ENCODE measurements at places on chromosomes 5 and 9.

- no peak for DNase-seq
Measured at GRCh38 chr5:149635394-149635793, 54.1 kb downstream of the ARHGEF37 start.

- DNase-seq = no peak
Measured at GRCh38 chr5:95081500-95081960, 203.4 kb downstream of the MCTP1 start.

DNA sequence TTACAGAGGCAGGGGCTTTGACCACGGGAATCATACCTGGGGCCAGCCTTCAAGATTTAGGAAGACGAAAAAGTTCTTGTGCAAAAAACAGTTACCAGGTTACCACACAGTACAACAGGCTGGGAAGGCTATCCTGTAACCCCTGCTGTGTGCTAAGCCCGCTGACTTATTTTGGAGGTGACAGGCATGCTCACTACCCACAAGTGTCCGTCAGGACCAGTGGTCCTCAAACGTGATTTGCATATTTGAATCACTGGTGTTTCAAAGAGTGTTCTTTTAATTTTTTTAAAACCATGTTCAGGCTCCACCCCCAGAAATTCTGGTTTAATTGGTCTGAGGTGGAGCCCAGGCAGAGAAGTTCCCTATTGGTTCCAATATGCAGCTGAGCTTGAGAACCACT, 146.6 kb downstream of the TTLL11 start:
- no peak for DNase-seq

GRCh38 chr9:35028341-35028740, 38.8 kb downstream of the DNAJB5 start:
- DNase-seq = no peak

DNA sequence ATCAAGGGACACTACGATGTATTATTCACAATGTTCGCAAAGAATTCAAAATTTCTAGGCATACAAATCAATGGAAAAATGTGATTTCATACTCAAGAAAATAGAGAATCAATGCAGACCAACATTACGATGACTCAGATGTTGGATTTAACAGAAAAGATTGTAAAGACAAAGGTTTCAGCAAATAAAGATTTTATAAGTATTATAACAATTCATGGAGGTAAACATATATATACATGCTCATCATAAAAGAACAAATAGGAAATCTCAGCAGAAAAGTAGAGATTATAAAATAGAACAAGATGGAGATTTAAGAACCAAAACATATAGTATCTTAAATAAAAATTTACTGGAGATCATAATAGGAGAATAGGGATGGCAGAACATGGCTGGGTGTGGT, 93.4 kb upstream of the JAK2 start:
- no peak for DNase-seq

DNA sequence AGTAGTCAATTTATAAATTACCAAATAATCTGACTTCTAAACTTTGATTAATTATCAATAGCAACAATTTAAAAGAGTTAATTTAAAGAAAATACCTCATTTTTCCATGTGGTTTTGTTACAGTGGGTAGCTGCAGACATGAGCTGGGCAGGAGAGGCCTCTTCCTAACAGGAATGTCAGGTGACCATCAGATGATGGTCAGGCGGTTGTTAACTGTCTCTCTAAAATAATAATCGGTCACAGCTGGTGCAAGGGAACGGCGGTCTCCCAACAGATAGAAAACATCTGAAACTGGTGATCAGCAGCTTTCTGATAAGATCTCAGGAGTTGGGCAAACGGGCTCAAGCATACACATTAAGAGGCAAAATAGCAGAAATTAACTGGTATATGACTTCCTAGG, 342.7 kb upstream of the CYLC2 start:
- no peak for DNase-seq

- no peak for DNase-seq
Measured at GRCh38 chr5:54553659-54554207, 36.2 kb downstream of the SNX18 start.

GRCh38 chr5:121296356-121296755, 555.3 kb upstream of the FTMT start:
- DNase-seq = no peak

- DNase-seq = no peak
Measured at GRCh38 chr5:124920909-124921666, 174.6 kb upstream of the ZNF608 start.

DNA sequence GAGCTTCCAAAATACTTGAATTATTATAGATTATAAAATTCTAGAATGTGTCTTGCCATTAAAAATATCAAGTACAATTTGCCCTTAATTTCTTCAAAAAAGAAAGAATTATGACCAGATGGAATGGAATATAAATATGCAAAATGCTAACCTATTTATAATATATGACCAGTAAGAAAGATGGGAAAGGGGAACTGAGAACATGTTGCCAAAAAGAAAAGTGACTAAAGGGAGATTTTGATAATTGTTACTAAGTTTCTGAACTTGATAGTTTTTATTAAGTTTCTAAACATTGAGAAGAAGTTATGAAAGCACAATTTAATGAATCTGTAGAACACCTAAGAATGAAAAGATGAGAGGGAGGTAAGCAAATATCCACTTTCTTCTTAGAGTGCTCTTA, 188.4 kb upstream of the NR4A3 start:
- DNase-seq = no peak

GRCh38 chr5:156387391-156387790, 60.4 kb downstream of the SGCD start:
- DNase-seq = no peak

DNA sequence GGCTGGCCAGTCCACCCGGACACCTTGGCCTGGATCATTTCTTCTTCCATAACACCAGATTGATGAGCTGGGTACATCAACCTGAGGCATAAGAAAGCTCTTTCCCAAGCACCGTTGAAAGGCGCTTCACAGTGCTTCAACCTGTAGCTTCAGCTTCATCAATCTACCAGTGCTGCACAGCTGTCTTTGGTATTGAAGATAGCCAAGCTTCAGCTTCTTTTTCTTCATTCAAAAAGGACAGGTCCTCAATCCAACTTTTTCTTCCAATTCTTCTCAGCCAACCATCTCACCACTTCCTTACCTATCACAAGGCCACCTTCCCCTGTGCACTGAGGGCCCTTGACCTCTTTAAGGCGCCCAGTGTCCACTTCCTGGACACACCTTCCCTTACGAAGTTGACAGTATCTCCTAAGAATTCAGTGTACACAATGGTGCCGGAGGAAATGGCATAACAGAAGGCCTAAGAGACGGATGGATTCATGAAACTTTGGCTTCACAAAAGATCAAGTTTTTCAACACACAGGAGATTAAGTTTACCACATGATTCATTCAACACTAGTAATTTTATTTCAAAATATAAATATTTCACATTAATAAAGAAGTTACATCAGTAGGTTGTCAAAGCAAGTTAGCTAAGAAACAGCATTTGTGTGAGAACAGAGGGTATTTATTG, 1.4 kb upstream of the CTNNAL1 start:
- no peak for DNase-seq

DNA sequence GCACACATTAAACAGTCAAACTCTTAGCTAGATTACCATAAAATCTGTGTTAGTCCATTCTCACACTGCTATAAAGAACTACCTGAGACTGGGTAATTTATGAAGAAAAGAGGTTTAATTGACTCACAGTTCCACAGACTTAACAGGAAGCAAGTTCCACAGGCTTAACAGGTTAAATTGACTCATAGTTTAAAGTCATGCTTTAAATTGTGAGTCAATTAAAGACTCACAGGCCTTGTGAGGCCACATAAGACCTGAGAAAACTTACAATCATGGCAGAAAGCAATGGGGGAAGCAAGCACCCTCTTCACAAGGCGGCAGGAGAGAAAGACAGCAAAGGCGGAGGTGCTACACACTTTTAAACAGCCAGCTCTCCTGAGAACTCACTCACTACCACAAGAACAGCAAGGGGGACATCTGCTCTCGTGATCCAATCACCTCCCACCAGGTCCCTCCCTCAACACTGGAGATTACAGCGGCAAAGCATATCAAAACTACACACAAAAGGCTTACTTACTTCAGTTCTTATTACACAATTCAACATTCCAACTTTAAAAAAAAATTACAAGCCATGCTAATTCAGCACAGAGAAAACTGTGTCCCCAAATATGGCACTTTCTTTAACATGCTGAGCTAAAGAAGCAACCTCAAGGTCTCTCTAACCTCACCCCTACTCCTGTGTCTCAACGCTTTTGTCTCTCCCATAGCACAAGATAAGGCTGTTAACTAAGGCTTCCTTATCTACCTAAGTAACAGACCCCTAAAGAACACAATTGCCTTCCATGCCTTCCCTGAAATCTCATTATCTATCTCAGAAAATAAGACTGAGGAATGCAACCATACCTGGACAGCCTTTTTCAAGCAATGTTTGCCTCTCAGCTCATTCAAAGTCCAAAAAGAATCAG, 805.1 kb downstream of the NR2F1-AS1 start:
- no peak for DNase-seq

DNA sequence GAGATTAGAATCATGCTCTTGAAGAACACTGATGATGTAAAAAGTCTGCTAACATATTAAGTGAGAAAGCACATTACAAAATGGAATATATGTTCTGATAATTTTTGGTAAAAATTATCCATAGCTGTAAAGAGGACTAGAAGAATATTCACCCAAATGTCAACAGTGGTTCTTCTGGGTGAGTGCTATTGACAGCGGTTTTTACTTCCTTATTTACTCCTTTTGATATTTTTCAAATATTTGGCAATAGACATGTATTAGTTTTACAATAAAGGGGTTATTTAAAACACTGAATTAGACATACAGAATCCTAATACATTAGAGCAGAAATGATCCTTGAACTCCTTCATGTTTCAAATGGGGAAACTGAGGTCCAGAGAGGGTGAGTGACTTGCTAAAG, 26.9 kb upstream of the MEGF9 start:
- DNase-seq = no peak

- no peak for DNase-seq
Measured at GRCh38 chr5:52945040-52945439, 44.1 kb upstream of the ITGA2 start.

DNA sequence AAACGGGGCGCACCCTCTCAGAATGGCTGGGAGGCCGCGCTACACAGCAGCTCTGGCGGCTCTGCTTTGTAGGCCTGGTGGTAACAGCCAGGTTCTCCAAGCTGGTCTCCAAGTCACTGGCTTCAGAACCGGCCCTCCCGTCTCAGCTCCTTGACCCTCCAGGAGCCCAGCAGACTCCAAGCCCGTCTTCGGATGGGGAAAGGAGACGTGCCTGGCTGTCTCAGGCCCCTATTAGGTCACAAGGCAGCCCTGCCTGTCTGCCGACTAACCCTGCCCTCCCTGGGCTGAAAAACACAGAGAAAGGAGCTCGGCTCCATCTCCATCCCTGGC, 2.2 kb downstream of the ASB6 start:
- DNase-seq = no peak

- no peak for DNase-seq
Measured at GRCh38 chr9:132166599-132166998, 4.7 kb downstream of the NTNG2 start.

- no peak for DNase-seq
Measured at GRCh38 chr9:135969064-135969683, 8.0 kb upstream of the UBAC1 start.

- no peak for DNase-seq
Measured at GRCh38 chr5:151811593-151812321, 40.0 kb downstream of the G3BP1 start.

- no peak for DNase-seq
Measured at GRCh38 chr5:14701556-14701955, 37.0 kb downstream of the OTULIN start.

DNA sequence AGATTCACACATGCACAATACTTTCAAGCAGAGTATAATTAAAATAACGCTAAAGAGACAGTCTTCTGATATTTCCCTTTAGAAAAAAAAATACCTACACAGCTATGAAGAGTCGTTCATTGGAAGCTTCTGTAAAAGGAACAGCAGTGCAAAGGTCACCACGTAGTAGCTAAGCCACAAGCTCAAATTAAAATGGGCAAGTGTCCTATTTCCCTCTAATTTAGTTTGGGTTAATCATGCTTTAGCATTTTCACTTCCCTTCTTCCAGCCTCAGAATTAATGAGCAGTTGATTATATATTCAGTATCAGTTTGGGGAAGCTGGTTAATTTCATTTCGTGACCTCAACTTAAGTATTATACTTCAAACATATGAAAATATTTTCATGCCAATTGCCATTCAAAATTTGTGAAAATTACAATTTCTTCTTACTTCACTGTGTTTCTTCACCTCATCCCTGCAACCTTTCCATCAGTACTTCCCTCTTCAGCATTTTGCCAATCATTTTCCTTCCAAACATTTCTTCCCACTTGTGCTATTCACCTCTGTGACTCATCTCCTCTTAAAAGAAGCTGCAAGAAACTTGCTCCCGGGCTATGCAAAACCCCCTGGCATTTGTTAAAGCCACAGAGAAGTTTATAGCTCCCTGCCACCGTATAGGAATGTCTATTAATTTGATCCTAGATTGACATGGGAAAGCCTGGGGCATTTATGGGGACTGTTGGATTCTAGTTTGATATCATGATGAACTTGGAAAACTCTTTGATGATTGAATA, 83.0 kb downstream of the DMRTA1 start:
- no peak for DNase-seq

- no peak for DNase-seq
Measured at GRCh38 chr9:91817493-91818224, 132.4 kb downstream of the ROR2 start.

- DNase-seq = no peak
Measured at GRCh38 chr9:11204521-11204920, 591.7 kb upstream of the PTPRD start.

- no peak for DNase-seq
Measured at GRCh38 chr9:89941875-89942274, 337.1 kb downstream of the GADD45G start.

DNA sequence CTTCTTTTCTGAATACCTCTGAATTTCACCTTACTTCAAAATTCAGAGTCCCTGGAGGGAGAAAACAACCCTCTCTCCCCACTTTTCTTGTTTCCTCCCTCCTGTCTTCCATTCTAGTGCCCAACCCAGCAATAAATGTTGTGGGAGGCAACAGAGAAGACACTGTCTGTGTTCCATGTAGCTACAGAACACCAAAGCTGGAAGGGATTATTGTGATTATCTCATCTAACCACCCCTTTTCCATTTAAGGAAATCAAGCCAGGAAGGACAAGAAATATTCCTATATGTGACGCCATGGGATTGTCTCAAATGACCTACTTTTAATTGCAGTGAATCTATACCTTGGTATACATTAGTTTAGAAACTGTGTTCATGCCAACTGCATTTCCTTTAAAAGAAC, 476.6 kb upstream of the TNC start:
- DNase-seq = no peak

DNA sequence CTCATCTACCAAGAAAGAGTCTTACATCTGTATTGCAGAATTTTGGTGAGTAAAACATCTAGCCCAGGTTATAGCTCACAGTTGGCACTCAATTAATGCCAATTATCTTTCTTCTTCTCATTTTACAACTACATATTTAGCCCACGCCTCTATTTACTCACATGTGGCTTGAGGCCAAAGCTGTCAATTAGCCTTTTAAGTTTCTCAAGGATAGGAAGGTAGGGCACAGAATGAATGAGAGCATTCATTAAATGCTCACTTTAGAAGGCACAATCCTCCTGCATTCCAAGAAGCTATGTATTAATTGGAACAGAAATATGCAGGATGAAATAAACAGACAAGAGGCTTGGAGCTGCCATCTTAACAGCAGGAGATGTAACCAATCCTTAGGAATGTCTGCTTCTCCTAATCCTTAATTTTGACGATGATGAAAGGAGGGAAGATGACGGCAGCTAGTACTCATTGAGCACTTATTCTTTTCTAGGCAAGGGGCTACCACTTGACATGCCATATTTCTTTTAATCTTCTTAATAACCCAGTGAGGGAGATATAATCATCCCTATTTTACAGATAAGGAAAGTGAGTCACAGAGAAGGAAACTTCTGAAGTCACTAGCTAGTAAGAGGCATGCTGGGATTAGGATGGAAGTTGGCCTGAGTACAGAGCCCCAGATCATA, 30.8 kb upstream of the PANK3 start:
- DNase-seq = no peak

Data from activated T-helper 1 cell treated with anti-CD3 and anti-CD28 coated beads, Interleukin-2, amount 50 U/mL, for 16 hours (primary cell).